Neural progenitor cell (in vitro differentiated cells): ENCODE measurements at places on chromosomes 2 and 18. TPM values are rescaled to one million over a fixed set of nuclear protein-coding genes. Genes with fewer than 3 reads are reported as not detected.
A peak's percentile ranks its signal among the peaks of the same experiment; 100 is the strongest.

- no peak for DNase-seq
These were observed 91.8 kb downstream of the MTCL1 start for GRCh38 chr18:8797206-8797605.

DNA sequence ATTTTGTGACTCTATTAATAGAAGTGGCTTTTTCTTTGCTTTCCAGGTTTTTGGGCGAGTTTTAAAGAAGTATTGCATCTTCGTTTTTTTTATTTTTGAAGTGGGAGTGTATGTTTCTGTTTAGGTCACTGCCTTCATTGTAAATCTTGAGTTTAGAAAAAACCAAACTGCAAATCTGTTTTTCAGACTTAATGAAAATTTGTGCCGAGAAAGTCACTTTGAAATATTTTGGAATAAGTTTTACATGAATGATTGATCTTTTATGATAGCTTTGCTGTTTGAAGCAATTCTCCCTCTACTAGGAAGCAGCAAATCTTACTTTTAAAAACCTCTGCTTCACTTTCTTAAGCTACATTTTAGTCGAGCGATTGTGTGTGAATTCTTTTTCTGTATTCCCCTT lies 2.2 kb downstream of the SMAD4 start:
- no peak for DNase-seq

DNA sequence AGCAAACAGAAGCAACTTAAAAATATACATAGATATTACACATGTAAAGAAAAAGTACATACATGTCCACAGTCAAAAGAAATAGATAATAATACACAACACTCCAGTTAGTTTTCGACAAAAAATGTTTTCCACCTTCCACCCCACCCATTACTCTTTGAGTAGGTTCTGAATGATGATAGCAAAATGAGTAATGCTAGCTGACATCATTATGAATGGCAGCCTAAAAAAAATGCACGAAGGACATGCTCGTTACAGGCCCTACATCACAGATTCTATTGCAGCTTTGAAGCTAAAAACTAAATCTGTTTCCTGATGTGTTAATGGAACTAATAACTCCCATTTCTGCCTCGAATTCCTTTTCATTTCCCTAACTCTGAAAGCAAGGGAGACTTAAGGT lies 578.7 kb upstream of the NETO1 start:
- DNase-seq, result no peak

Gene MAP2
- total RNA-seq, result 95.0 and 102 TPM in 2 replicates

Gene SPATS2L
- 18.5 and 29.1 TPM in 2 replicates for total RNA-seq

DNA sequence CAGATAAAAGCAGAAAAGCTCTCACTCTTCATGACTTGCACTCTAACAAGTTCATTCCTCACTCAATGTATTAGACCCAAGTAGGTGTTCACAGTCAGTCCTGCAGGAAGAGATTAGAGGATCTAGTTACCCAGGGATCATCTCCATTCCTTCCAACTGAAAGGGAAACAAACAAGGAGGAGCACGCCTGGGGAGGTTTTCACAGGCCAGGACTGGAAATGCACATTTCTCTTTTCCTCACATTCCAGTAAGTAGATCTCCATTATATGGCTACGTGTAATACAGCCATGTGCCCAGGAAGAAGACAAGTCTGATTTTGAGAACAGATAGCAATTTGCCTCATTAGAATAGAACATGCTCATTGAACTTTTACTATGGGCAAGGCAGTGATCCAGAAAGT lies 1132.2 kb upstream of the FAM98A start:
- DNase-seq, result peak; percentile 63

Gene NCK2
- 26.2 and 32.8 TPM in 2 replicates for total RNA-seq

- DNase-seq, result peak; percentile 76
These were observed 243.0 kb downstream of the CELF4 start for GRCh38 chr18:37322492-37323035.

DNA sequence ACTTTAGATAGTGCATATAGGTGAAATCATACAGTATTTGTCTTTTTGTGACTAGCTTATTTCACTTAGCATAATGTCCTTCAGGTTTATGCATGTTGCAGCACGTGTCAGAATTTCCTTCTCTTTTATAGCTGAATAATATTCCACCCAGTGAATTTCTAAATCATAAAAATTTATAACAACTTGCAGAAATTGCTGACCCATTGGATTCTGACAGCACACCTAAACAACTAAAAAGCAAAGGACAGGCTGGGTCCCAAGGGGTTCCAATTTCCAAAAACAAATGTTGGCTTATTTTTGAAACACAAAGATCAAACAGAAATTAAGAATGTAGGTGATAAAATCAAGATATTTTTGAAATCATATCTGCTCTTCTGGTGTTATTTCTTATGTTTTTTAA lies 86.5 kb upstream of the ACKR3 start:
- no peak for DNase-seq

GRCh38 chr18:22684268-22684667 lies 248.9 kb upstream of the RBBP8 start:
- no peak for DNase-seq

- DNase-seq, result no peak
These were observed 89.4 kb downstream of the SCN3A start for GRCh38 chr2:165114346-165114939.

Gene GPR45
- total RNA-seq, result not detected in 2 replicates

GRCh38 chr2:127528487-127528886 lies 2.2 kb upstream of the IWS1 start:
- DNase-seq, result peak; percentile 24

DNA sequence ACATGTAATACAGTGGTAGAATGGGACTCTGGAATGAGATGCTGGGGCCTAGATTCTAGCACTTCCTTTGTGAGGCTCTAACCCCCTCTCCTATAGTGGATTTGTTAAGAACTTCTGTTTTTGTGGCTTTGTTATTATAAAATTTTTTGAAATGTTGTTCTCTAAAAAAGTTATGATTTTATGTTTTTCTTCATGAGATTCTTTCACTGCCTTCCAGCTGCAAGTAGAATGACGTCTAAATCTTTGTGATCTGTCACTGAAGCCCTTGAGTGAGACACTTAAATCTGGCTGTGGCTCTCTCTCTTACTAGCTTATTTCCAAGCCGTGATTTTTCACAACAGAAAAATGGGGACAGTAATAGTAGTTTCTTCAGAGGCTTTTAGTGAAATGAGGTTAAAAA lies 1.6 kb downstream of the CASP8 start:
- DNase-seq, result no peak

Gene REG1B
- not detected in 2 replicates for total RNA-seq
